ENCODE measurements at places on chromosomes 4 and X.

GRCh38 chr4:118821590-118822293, 14.2 kb downstream of the SEC24D start:
- DNase-seq: no peak

- no peak for DNase-seq
These were observed 74.9 kb downstream of the SPIN3 start for GRCh38 chrX:56920338-56920997.

GRCh38 chr4:121269001-121269400, 104.9 kb upstream of the TNIP3 start:
- no peak for DNase-seq

DNA sequence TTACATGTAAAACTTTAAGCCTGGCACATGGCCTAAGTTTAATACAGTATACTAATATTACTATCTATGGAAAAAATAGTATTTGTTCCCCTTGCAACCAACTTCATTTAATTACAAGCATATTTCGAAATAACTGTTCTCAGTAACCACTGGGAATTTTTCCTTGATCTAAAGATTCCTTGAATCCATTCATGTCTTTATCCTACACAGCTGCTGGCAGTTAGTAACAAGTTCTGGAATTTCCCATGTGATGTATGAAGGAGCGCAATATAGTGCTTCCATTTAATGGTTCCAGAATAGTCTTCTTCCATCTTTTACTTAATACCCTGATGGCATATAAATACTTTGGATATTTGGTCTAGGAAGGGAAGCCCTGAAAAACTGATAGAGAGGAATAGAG, 136.5 kb downstream of the AASDH start:
- no peak for DNase-seq

GRCh38 chrX:9542761-9543111, 77.9 kb downstream of the TBL1X start:
- peak; percentile 38 for DNase-seq

GRCh38 chrX:69503782-69504625, at the start of gene NALF2:
TSS of gene NALF2 (plus strand) at chrX:69504326. CDS start at chrX:69505283, 957 bp downstream.
- DNase-seq: peak; percentile 36
